Epithelial cell of prostate (primary cell): ENCODE measurements at places on chromosomes 5 and 9.

- DNase-seq = no peak
These were observed 97.8 kb upstream of the SLC44A1 start for GRCh38 chr9:105146677-105147076.

DNA sequence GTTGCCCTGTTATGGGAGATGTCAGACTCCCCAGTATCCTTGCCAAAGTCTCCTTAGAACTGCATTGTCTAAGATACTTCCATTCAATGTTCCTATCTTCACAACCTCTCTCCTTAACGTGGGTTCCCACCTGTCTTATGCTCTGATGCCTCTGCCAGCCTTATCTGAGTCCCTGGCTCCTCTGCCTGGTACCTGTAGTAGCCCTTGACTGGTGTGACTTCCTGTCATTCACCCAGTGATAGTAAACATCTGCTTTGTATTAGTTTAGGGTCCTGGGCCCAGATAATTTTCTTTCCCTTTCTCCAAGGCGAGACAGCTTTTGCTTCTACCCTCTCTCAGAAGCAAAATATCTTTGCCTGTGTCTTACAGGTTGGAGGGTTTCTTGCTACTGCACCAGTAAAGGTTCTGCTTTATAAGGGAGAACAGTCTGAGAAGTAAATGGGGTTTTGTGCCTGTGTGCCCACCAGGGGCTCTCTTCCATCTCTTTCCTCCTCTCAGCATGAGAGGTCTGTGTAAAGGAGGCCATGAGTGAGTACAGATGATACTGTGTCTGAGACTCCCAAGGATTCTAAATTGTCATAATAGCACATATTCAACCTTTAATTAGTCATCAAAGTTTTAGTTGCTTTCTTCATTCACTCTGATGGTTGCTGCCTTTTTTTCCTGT, 220.8 kb downstream of the PRR16 start:
- DNase-seq = no peak

DNA sequence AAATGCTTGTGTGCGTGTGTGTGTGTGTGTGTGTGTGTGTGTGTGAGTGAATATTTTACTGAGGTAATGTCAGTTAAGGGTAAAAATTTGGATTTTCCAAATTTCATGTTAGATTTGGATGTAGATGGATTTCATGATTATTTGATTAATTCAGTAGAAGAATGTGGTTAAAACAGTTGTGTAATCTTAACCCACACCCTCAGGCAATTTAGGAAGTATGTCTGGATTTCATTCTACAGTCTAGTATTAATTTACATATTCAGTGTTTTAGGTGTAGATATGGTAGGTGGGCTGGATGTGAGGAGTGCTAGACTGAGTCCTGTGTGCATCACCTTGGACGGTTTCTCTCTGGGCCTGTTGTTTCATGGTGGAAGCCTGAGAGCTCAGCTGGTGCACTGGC, 99.1 kb upstream of the CKMT2 start:
- DNase-seq = no peak

- no peak for DNase-seq
These were observed 221.0 kb downstream of the TSSK1B start for GRCh38 chr5:113213551-113214425.

DNA sequence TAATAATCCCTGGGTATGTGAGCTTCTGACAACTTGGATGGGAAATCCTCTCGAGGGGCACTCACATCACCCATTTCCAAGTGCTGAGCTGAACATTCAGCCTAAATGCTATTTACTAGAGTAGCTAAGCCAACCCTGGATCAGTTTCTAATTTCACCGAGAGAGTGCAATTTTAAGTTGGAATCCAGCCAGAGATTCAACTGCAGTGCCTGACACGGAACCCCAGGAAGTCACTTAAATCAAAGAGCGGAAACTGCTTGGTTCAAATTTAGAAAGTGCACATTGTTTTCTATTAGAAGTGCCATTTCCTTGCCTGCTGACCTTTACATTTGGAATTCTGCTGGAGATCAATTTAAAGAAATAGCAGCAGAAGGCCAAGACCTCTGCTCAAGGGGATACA, 8.8 kb downstream of the SPRY4 start:
- no peak for DNase-seq

- DNase-seq = no peak
These were observed 925.3 kb upstream of the CDH10 start for GRCh38 chr5:25570067-25570583.

DNA sequence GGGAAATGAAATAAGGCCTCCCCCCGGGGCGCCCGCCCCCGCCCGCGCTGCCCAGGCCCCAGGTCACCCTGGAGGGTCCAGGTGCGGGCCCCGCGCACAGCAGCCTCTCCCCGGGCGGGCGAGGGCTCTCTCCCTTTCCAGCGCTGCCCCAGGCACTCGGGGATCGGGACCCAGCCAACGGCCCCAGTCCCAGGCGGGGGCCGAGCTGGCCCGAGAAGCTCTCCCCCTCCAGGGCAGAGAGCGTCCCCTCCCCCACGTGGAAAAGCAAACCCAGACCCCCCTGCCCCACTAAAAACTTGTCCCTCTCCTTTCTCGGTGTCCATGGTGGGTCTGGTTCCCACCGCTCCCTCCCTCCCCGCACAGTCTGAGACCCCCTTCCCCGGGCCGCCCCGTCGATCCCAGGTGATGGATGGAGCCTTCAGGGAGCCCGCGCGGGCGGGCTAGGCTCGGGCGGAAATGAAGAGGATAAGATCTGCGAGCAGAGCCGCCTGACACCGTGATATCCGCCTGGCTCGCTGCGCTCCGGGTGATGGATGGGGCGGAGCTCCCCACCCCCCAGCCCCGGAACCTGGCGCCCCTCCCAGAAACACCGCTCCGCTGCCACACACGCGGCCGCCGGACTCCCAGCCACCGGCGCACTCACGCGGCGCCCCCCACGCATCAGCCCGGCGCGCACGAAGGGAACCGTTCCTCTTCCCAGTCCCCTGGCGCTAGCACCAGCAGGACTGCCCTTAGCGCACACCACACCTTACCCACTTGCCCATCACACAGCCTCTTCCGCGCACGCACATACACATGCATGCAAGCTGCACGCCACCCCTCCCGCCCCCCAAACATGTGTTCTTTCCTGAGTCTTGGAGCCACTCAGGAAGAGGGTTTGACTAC, 81.7 kb upstream of the ZBTB43 start:
- DNase-seq = no peak

DNA sequence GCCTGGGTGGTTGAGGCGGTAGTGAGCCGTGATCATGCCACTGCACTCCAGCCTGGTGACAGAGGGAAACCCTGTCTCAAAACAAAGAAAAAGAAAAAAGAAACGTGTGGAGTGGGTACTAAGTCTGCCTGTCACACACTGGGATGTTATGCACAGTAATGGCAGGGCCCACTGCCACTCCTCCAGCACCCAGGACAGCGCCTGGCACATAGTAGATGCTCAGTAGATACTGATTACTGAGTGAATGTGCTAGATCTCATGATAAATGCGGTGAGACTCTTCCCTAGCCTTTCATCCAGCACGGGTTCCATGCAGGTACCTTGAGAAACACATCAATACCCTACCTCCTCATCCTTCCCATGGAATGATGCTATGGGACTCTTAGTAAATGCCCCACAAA, 87.4 kb upstream of the HSPA9 start:
- DNase-seq = no peak

DNA sequence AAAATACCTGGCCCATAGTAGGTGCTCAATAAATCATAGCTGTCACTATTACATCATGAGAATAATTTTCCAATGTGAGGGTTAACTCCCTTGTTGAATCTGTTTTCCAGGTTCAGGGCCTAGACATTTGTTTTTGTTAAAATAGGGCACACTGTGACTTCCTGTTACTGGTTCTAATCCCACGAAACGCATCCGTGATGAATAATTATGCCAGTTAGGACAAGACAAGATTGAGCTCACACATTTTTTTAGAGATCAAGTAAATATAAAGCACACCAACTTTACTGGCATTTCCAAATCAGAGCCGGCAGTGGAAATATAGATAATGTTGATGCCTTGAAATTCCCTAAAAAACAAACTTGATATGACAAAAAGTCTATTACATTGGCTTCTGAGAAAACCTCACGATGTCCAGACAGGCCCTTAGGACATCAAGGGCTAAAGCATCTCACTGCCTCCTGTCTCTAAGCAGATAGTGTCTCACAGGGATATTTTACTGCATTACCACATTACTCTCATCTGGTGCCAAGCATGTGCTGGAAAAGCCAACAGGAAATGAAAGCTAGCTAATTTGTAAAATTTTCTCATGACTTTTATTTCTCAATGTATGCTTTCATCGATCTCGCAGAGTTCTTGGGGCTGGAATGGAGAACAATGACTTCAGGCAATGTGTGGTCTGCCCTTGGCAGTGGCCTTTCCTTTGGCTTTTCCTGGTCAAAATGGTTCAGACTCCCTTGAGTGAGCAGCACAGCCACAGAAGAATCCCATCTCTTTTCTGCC, 414.3 kb upstream of the PAPPA start:
- no peak for DNase-seq

- no peak for DNase-seq
These were observed 31.5 kb upstream of the ALDH1B1 start for GRCh38 chr9:38360839-38361472.

DNA sequence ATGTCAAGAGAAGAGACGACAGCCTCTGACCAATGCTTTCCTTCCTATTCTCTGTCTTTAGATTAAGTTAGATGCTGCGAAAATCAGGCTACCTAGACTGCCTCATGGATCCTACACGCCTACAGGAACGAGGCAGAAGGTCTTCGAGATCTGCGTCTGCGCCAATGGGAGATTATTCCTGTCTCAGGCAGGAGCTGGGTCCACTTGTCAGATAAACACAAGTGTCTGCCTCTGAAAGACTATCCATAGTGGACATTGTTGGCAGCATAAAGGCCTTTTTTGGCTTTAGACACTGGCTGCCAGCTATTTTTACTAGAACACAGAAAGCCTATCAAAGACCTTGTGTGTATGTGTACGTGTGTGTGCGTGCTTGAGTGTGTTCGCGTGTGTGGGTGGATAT, 90.9 kb upstream of the PPP1R2B start:
- DNase-seq = no peak

GRCh38 chr5:2658447-2658846, 93.0 kb downstream of the IRX2 start:
- peak; percentile 50 for DNase-seq

- DNase-seq = no peak
These were observed 131.4 kb downstream of the TMEM174 start for GRCh38 chr5:73304381-73304780.

- DNase-seq = peak; percentile 73
These were observed 132.0 kb downstream of the FAM174A start for GRCh38 chr5:100667161-100667630.

- DNase-seq = peak; percentile 72
These were observed 191.9 kb upstream of the SEMA6A start for GRCh38 chr5:116766470-116766947.

DNA sequence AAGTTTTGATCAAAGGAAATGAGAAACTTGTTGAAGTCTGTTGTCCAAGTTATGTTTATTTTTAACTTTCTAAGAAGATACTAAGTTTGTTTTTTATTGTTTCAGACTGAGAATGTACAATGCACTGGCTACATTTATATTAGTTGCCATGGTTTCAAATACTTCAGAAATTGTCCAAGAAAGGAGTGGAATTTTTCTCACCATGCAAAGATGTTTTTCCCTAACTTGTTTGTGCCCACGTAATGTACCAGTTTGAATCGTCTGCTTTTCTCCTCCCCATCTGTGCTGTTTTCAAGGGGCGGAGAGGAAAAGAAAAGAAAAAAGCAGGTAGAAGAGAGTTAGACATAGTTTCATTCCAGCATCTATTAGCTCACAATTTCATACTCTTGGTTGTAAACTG, 407.0 kb downstream of the KCTD16 start:
- DNase-seq = no peak

- DNase-seq = no peak
These were observed 304.0 kb upstream of the KLF4 start for GRCh38 chr9:107793541-107793940.

DNA sequence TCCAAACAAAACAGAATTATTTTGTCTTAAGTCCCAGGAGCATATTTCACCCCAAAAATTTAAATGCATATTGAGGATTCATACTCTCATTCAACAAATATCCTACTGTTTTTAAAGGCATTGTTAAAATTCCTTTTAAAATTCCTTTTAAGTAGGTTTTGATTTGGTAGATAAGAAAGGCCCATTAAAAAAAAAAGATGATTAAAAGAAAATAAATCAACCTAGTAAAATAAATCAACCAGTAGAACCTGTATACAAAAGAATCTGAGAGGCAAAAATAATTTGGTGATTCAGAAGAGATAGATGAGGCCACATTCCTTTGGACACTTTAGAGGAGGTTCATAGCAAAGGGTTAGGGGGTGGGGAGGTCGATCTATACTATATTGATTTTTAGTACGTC, 585.3 kb upstream of the TLE4 start:
- no peak for DNase-seq

GRCh38 chr5:54718656-54719055, 201.1 kb downstream of the SNX18 start:
- no peak for DNase-seq

- DNase-seq = no peak
These were observed 49.9 kb upstream of the PPP2CA start for GRCh38 chr5:134275822-134276221.
